ENCODE measurements at places on chromosomes 11 and 22. TPM values are rescaled to one million over a fixed set of nuclear protein-coding genes. Genes with fewer than 3 reads are reported as not detected.

DNA sequence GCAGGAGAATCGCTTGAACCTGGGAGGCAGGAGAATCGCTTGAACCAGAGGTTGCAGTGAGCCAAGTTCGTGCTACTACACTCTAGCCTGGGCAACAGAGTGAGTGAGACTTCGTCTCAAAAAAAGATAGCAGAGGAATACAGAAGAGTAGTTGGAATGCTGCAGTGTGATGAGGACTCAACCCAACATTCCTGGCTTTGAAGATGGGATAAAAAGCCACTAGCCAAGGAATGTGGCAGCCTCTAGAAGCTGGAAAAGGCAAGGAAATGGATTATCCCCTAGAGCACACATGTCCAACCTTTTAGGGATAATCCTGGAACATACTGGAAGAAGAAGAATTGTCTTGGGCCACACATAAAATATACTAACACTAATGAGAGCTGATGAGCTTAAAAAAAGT, 13.9 kb downstream of the SLC25A17 start:
- DNase-seq = no peak

DNA sequence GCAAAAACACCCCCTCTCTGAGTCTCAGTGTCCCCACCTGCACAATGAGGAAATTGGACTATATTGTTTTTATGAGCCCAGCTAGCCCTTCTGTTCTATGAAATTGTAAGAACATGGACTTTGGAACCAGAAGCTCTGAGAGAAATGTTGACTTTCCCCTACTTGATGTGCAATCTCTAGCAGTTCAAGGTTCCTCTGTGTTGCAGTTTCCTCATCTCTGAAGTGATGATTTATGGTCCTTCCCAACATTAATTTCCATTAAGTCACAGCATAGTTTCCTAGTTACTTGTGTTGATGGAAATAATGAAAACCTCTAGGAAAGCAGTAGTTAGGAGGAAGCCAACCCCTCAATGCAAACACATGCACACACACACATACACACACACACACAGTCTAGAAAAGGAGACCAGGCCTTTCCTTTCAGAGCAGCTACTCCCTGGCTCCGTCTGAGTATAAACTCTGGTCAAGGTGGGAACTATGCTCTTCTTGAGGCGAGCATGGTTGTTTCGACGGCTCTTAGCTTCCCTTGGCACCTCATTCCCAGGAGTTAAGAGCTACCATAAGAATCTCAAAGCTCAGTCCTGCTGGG, 518.4 kb downstream of the SOX6 start:
- DNase-seq = no peak

The VSIG10L2 gene
- not detected for polyA plus RNA-seq

GRCh38 chr22:38699143-38699542, 1.6 kb downstream of the JOSD1 start:
- DNase-seq = no peak

DNA sequence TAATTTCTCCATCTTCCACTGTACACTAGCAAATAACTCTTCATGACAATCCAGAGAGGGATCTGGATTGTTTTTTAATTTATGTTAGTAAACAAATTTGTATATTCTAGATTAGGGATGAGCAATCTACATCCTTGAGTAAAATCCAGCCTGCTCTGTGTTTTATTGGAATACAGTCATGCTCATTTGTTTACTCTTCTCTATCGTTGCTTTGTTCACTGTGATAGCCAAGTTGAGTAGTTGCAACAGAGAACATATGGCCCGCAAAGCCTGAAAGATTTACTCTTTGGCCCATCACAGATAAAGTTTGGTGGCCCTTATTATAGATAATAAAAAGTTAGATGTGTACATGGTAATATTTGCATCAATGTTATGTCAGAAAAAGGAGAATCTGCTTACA, 6.2 kb upstream of the BLID start:
- DNase-seq = no peak

- no peak for DNase-seq
Measured at GRCh38 chr11:74288161-74288560, 23.3 kb downstream of the P4HA3 start.

The F2 gene
- polyA plus RNA-seq = not detected

GRCh38 chr11:1017269-1018005, 19.1 kb downstream of the MUC6 start:
- DNase-seq = no peak

GRCh38 chr22:28507896-28508295, 171.7 kb downstream of the TTC28 start:
- no peak for DNase-seq

- DNase-seq = no peak
Measured at GRCh38 chr22:24007253-24008021, 2.2 kb upstream of the GSTT4 start.

DNA sequence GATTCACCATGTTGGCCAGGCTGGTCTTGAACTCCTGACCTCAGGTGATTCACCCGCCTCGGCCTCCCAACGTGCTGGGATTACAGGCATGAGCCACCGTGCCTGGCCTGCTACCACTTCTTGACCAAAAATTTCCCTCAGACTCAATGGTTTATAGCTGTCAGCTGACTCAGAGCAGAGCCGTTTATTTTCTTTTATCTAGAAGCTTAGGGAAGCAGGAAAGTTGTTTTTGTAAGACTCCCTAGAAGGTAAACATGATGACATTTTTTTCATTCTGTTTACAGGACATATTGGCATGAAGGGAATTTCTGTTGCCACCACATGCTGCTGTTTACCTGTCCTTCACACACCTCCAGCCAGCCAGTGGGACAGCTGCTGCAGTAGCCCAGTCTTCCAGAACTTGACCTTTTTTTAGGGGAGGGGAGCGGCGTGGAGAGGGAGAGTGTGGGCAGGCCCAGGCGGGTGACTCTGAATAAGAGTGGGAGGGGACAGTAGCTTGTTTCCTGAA, 56.1 kb upstream of the PTPRJ start:
- no peak for DNase-seq

GRCh38 chr11:110027627-110028371, 65.4 kb upstream of the ZC3H12C start:
- no peak for DNase-seq

- no peak for DNase-seq
Measured at GRCh38 chr11:35313066-35313759, 106.1 kb downstream of the SLC1A2 start.

- DNase-seq = no peak
Measured at GRCh38 chr11:13348305-13348704, 70.7 kb downstream of the BMAL1 start.

- DNase-seq = no peak
Measured at GRCh38 chr11:80849253-80849652, 1408.4 kb upstream of the TENM4 start.

The FGF4 gene
- not detected for polyA plus RNA-seq

- no peak for DNase-seq
Measured at GRCh38 chr11:67248653-67249052, 17.6 kb upstream of the GRK2 start.

DNA sequence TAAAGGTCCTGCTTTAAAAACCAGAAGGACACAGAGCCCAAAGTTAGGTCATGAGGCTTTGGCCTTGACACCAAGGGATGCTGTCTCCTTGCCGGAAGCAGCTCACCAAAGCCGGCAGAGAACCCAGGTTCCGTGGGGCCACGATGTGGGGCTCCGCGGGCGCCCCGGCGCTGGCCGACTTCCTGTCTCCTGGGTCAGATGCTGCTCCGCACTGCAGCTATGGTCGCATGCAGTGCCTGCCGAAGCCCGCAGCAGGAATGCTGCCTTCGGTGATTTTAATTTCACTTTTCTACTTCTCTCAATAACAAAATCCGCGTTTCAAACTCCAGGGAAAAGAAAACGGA, 454 bp upstream of the OTUB1 start:
- DNase-seq = peak; percentile 70

The CHRDL2 gene
- not detected for polyA plus RNA-seq

The SLC22A12 gene
- not detected for polyA plus RNA-seq

- no peak for DNase-seq
Measured at GRCh38 chr22:45000330-45000729, 9.5 kb downstream of the PHF21B start.

The SAA1 gene
- not detected for polyA plus RNA-seq

- DNase-seq = no peak
Measured at GRCh38 chr11:78796956-78797355, 222.3 kb upstream of the NARS2 start.

DNA sequence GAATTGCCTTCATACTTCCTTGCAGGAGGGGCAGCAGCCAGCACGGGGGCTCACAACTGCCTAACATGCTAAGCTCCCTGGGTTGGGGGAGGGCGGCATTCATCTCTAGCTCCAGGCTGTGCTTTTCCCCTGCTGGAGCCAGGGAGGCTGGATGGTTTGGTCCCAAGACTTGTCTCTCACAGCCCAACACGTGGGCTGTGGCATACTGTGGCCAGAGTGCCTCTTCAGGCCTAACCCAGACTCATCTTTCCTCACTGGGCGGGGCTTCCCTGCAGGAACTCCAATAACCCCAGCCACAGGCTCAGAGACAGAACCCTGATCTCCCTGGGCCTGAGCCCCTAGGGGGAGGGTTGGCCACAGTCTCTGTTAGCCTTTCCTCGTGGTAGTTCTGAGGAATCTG, 121.9 kb upstream of the PLET1 start:
- no peak for DNase-seq

Measured in naive thymus-derived CD4-positive, alpha-beta T cell (primary cell).